ENCODE measurements at places on chromosomes 16 and 17. TPM values are rescaled to one million over a fixed set of nuclear protein-coding genes. Genes with fewer than 3 reads are reported as not detected.

DNA sequence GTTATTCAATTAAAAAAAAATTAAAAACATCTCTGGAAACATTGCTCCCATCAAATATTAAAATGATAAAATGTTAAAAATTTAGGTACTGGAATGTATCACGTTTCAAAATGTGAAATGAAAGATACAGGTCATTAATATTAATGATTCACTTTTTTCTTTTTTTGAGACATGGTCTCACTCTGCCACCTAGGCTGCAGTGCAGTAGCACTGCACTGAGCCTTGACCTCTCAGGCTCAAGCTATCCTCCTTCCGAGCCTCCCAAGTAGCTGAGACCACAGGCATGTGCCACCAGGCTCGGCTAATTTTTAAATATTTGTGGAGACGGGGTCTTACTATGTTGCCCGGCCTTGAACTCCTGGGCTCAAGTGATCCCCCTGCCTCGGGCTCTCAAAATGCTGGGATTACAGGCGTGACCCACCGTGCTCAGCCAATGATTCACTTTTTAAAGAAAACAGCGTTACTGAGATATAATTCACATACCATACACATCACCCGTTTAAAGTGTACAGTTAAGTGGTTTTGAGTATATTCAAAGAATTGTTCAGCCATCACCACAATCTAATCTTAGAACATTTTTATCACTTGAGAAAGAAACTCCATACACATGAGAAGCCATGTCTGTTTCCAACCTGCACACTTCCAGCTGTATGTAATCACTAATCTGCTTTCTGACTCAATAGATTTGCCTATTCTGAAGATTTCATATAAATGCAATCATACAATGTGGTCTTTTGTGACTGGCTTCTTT, 19.1 kb upstream of the NETO2 start:
- peak; percentile 25 for DNase-seq

DNA sequence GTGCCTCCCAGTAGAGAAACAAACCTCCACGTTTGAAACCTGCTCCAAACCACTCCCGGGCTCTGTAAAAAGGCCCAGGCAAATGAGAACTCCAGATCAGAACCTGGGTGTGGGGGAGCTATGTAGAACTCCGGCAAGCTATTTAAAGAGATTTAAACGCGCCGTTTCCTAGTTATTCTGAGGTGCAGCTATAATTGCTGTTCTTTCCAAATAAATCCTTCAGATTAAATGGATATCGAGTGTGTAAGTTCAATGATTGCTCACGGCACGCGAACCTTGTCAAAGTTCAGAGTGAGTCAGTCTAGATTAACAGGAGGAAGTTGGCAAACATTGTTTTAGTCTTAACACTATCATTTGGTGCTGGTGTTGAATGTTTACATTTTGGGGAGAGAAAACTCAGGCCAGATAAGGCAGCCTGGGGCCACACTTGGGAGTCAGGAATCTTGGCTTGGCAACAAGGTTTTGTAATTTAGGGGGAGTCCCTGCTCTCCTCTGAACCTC, 92.9 kb upstream of the SALL1 start:
- DNase-seq: peak; percentile 78

The RAMP2 gene
- 0.27 TPM for total RNA-seq

The CCR7 gene
- total RNA-seq: not detected

The JUP gene
- total RNA-seq: 8.9 TPM

Data from fibroblast of the aortic adventitia (primary cell).